ENCODE measurements at places on chromosomes 3 and 15. TPM values are rescaled to one million over a fixed set of nuclear protein-coding genes. Genes with fewer than 3 reads are reported as not detected.

Gene TMCC1
- 16.7 TPM for total RNA-seq

Gene ZNF80
- total RNA-seq: 0.74 TPM

Gene FNDC3B
- total RNA-seq: 68.5 TPM

Gene ERICH6
- not detected for total RNA-seq

Gene SMCO1
- total RNA-seq: not detected

Gene GABRR3
- total RNA-seq: not detected

Gene DPPA2
- total RNA-seq: not detected

Gene IQGAP1
- 261 TPM for total RNA-seq
